ENCODE measurements at places on chromosomes 4 and X.

DNA sequence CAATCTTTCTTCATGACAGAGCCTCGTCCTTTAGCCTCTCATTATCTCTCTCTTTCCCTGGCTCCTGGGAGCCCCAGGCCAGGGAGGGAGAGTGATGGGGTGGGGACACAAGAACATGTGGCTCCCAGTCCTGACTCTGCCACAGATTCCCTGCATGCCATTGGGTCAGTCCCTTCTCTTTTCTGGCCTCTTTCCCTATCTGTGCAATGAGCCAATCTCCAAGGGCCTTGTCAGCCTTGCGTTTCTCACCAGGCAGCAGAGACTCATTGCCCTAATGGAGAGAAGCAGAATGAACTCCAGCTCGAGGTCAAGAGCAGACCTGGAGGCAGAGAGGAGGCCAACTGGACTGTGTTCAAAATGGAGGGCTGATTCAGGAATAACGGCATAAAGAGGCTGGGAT lies 38.4 kb upstream of the PJA1 start:
- DNase-seq = no peak

DNA sequence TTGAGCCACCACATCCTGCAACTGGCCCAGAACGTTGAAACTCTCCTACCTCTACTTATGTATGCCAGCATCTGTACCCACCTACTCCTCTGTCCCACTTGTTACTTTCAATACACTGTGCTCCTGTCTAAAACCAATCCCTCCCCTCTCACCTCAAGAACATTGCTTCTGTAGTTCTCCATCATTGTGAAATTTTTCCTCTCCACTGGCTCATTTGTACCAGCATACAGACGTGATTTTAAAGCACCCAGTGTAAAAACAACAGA lies 25.5 kb upstream of the USO1 start:
- no peak for DNase-seq

- DNase-seq = no peak
Observed at GRCh38 chrX:109863811-109864210, 130.8 kb upstream of the ACSL4 start.

- no peak for DNase-seq
Observed at GRCh38 chr4:8029689-8030088, 90.0 kb upstream of the AFAP1 start.

GRCh38 chr4:185265942-185266341 lies 56.5 kb downstream of the SNX25 start:
- no peak for DNase-seq

DNA sequence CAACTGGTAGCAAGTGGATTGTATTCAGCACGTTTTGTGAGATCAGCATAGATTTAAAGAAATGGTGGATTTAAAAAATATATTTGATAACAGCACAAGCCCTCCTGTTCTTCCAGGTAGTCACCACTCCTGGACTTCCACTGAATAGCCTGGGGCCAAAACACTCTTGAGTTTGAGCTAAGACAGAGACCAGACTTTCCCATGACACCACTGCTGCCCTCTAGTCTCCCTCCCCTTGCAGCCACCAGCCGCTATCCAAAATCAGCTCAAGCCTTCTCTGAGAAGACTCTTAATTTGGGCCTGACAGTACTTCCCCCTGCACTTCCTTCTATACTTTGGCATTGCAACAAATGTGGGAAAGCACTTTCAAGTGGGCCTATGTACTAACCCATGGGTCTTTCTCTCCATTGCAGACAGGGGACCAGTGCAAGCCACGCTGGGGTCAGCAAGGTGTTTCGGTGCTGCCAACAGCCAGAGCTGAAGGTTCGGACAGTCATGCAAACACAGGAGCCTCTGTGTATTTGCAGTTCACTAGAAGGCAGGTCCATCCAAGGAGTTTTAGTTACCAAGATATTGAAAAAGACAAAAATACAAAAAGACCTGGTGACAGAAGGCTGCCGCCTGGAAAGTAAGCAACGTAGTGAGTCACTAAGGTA lies 40.5 kb upstream of the KLHL13 start:
- DNase-seq = no peak

DNA sequence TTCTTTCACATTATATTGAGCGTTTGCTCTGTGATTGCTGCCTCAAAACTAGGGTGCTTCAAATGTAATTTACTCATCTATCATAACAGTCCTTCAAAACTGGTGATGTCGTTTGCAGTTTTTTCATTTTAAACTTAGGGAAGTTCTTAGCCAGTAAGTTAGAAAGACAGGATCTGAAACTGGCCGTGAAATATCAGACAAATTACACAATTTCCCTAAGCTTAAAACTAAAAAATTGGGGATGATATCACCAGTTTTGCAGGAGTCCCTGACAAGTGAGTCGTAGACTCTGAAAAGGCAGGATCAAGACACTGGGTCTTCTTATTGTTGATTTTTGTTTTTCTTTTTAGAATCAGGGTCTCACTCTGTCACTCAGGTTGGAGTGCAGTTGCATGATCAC lies 44.8 kb downstream of the MOB1B start:
- DNase-seq = no peak

DNA sequence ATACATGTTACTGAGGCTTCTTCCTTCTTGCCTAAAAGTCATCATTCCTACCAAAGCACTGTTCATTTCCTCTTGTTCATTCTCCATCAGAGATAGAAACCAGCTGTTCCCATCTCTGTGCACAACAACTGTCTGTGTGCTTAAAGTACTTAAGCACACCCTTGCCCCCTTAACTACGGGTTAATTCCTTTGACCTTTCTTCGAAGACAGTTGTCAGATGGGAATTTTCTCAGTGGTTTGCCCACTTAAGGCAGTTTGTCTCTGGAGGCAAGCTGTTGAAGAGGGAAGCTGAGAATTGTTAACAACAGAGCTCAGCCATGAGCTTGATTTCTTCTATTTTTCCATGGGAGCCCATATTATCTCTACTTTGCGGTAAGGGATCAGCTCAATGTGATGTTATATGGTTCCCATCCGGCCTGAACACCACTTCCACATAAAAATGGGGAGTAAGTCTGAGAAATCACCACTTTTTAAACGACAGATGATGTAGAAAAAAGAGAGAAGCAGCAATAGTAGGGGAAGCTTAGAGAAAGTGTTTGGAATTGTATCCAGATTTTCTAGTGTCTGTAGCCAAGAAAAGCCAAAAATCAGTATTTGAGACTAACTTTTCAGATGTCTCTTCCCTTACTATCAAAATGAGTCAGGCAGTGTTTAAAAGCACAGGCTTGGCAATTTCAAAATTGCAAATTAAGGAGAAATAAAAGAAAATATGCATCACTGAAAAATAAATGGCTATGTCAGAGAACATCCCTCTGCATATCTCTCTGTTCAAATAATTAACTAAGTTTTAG lies 194.4 kb downstream of the SLIT2 start:
- DNase-seq = no peak

GRCh38 chr4:169249999-169250398 lies 20.8 kb downstream of the SH3RF1 start:
- no peak for DNase-seq

GRCh38 chr4:1204286-1204827 lies 32.0 kb upstream of the SPON2 start:
- DNase-seq = no peak

DNA sequence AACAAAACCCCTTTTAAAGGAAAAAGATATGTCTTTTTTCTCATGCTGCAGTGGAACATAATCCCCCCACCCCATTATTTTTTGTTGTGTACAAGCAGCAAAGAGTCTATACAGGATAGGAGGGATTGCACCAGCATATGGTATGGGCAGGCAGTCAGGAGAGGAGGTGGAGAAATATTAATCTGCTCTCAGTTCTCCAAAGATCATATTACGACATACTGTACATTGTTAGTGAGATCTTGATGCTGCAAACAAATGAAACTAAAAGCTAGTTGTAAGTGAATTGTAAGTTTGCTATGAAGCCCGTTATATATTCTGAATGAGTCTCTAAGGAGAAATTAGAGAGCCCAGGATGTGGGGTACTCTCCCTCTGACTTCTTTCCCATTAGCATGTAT lies 75.3 kb downstream of the RAPGEF2 start:
- no peak for DNase-seq

DNA sequence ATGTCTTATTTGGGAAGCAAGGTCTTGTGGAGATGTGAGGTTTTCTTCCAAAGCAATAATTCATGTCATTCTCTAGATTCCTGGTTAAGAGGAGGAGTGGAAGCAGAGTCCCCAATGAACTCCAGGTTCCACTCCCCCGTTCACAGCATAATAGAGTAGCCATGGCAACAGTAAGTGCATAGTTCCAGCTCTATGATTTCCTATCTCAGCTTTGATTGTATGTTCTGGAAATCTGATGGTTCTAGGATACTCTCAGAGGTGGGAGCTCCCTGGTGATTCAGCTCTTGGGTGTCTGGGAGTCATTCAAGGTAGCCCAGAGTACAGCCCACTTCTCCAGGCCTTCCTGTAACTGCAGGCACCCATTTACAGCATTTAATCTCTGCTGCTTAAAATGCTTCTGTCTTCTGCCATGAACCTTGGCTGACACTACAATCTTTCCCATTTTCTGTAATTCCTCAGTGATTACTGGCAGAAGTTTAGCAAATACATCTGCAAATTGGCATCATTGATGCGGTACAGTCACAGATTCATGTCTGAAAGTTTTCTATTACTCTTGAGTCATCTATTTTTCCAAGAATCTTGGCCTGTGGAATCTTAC lies 242.0 kb downstream of the MAPK10 start:
- no peak for DNase-seq

- DNase-seq = no peak
Observed at GRCh38 chr4:77043507-77044136, 32.2 kb downstream of the CCNI start.

DNA sequence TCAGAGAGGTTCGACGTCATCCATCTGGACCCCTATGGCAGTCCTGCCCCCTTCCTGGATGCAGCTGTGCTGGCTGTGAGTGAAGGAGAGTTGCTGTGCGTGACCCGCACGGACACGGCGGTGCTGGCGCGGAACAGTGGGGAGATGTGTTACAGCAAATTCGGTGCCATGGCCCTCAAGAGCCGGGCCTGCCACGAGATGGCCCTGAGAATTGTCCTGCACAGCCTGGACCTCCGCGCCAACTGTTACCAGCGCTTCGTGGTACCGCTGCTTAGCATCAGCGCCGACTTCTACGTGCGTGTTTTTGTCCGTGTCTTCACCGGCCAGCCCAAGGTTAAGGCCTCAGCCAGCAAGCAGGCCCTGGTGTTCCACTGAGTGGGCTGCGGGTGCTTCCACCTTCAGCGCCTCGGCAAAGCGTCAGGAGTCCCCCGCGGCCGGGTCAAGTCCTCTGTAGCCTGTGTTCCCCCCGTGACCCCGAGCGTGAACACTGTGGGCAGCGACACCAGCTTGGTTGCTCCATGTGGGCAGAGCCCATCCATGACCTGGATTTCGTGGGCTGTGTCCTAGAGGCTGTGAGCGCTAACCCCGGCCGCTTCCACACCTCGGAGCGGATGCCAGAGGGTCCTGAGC lies 186.7 kb upstream of the SLITRK2 start:
- DNase-seq = no peak

DNA sequence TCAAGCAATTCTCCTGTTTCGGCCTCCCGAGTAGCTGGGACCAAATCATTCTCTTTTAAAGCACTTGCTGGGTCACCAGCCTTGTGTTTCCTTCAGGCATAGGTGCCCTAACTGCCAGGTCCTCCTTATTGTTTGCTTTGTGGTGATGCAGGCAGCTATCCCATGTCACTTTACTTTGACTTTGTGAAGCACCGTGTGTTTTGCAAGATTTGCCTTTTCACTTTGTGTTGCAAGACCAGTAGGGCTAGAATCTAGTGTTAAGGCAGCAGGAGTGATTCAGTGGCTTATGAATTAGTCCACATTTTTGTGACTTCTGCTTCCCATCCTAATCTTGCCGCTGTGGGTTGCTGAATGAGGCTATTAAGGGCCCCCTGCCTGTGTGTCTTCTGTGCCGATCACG lies 20.2 kb downstream of the SYAP1 start:
- DNase-seq = no peak

DNA sequence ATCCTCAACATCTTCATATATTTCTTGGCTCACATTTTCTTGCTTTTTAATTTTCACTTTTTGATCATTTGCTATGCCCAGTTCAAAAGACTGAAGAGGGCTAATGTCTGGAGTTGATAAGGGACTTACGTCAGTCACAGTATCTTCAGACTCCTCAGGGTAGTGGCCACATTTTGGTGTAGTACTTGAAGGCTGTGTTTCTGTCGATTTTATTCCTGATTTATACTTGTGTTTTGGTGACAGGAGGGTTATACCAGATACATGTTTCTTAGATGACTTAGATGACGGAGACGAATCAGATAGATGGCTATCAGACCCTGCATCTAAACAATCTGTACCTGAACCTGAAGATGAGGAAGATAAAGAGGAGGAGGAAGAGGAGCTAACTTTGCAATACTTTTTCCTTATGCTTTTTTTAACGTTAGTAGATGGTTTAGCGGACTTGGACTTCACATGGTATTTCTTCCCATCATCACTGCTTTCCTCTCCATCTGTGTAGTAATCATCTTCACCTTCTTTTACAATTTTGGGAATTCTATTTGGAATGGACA lies 13.4 kb downstream of the CFAP97 start:
- DNase-seq = no peak

DNA sequence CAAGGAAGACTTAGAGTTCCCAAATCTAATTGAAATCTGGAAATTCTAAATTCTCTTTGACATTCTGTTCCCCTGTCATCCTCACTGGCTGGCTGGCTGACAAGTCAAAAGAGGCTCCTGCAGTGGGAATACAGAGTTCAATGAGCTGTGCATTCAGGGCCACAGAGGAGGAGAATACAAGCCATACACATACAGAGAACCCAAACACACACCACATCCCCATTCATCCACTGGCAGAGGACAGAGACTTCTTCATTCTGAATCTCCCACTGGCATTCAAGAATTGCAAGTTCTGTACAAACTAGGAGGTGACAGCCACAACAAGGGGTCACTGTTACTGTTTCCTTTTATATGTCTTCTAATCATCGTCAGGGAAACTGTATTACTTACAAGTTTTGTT lies 49.7 kb downstream of the SAT1 start:
- no peak for DNase-seq

GRCh38 chrX:17700976-17701375 lies 36.3 kb upstream of the SCML1 start:
- DNase-seq = no peak

DNA sequence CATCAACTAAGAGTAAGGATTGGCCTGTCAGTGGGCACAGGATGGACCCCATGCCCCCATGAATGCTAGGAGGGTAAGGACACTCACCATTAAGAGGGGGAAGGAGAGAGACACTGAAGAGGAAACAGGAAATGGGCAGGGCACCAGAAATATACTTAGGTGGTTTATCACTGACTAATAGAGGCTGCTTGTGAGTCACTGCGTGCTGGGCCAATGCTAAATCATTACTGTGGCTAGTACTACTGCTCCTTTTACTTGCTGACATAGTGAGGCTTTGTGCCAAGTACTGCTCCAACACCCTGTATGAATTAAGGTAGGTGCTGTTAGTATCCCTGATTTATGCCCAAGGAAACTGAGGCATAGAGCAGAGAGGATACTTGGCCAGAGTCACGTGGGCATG lies 130.4 kb upstream of the FRMPD4 start:
- no peak for DNase-seq
